ENCODE measurements at places on chromosomes 2 and 18. TPM values are rescaled to one million over a fixed set of nuclear protein-coding genes. Genes with fewer than 3 reads are reported as not detected.

ARMC9 gene
- total RNA-seq = 15.1 TPM

GRCh38 chr2:123770996-123771720 is 253.9 kb upstream of the CNTNAP5 start:
- no peak for DNase-seq

POTEJ gene
- total RNA-seq = not detected

- peak; percentile 88 for DNase-seq
Observed at GRCh38 chr2:237092920-237093781, 7.5 kb downstream of the COPS8 start.

DNA sequence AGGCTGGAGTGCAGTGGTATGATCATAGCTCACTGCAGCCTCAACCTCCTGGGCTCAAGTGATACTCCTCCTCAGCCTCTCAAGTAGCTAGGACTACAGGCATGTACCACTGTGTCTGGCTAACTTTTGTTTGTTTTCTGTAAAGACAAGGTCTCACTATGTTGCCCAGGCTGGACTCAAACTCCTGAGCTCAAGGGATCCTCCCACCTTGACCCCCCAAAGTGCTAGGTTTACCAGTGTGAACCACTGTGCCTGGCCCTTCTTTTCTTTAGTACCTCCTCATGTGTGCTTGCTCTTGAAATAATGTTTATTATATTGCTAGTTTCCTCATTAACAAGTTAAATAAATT is 19.0 kb upstream of the COBLL1 start:
- DNase-seq = no peak

DNA sequence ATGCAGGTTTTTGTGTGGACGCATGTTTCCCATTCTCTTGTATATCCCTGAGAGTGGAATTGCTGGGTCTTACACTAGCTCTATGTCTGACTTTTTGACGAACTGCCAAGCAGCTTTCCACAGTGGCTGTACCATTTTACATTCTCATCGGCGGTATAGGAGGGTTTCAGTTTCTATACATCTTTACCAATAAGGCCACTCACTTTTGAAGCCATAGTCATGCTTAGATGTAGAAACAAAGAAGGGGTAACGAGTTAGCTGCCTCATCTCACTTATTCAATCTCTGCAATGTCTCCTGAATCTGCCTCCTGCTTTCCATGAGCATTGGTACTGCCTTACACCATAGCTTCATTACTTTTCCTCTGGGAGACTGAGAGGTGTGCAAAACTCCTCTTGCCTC is 47.4 kb downstream of the MMADHC start:
- no peak for DNase-seq

DNA sequence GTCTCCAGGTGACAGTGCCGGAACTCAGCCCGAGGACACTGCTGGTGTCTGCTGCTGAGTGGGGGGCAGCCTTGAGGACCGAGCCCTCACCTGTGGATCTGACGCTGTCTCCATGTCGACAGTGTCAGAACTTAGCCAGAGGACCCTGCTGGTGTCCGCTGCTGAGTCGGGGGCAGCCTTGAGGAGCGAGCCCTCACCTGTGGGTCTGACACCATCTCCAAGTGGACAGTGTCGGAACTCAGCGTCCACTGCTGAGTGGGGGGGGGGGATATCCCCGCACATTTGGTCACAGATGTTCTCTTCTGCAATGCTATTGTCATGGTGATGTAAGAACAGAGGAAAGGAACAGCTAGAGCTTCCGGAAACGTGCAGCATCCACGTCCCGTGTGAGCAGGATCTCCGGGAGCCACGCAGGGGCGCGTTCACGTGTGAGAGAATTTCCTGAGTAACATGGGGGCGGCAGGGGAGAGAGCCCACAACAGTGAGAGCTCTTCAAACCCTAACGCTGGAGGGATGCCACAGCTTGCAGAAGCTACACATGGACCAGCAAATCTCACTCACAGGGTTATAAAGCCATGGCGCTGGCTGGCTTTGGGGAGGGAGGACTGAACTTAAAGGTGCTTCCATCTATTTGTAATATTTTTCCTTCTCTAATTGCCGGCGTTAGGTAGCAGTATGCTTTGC is 250.7 kb upstream of the SALL3 start:
- DNase-seq = no peak

DNA sequence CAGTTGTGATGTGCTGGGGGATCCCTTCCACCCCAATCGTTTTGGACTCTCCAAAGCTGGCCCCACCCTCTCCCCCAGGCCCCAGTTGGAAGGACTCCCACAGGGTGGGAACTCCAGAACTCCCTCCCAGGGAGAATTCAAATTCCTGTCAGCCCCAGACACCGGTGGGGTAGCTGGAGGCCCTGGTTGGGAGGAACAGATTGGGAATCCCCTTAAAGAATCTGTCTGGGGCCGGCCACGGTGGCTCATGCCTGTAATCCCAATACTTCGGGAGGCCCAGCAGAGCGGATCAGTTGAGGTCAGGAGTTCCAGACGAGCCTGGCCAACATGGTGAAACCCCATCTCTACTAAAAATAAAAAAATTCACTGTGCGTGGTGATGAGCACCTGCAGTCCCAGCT is 155.5 kb downstream of the ANKRD36C start:
- no peak for DNase-seq

- peak; percentile 35 for DNase-seq
Observed at GRCh38 chr2:167144179-167144898, 256.1 kb downstream of the XIRP2 start.

GRCh38 chr18:50231621-50232020 is 34.7 kb downstream of the CFAP53 start:
- peak; percentile 33 for DNase-seq

VIT gene
- not detected for total RNA-seq

GRCh38 chr2:192044496-192044895 is 150.2 kb downstream of the TMEFF2 start:
- no peak for DNase-seq

IL1B gene
- 0.86 TPM for total RNA-seq

CRYBA2 gene
- not detected for total RNA-seq

- no peak for DNase-seq
Observed at GRCh38 chr2:134361648-134362047, 107.8 kb downstream of the MGAT5 start.

GRCh38 chr2:219434718-219435525 is at the start of gene SPEG:
Gene SPEG (plus strand): TSS chr2:219434843. CDS start chr2:219434978, 135 bp downstream.
- DNase-seq = peak; percentile 44

DNA sequence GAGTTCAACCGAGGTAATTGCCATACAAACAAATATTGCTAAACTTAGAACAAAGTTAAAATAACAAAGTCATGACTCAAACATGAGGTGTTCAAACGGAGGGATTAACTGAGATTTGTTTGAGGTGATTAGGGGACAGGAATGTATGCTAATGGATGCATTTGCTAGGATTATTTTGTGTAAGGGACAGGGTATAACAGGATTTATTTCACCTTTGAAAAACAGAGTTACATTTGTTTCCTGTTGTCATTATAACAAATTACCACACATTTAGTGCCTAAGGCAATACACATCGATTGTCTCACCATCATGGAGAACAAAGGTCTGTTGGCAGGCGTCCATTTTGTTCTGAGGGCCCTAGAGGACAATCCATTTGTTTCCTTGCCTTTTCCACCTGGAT is 304.3 kb upstream of the CNTNAP5 start:
- DNase-seq = no peak

DNA sequence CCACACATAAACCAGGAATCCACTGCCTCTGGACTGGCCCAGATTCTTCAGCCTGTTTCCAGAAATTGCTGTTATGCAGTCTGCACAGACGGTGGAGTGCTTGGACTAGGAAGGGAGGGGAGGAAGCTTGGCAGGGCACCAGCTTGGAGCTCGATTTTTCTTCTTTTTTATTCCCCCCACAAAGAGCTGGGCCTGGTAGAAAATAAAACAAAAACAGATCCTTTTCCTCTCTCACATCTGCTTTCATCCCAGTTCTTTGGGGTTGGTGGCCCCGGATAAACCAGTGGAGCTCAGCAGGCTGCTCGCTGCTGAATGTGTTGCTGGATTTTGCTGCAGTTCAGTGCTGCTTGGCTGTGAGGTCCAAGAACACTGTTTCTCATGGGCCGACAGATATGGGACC is 16.0 kb downstream of the LRRTM1 start:
- peak; percentile 13 for DNase-seq

FAM237A gene
- not detected for total RNA-seq

FKBP1B gene
- total RNA-seq = 7.5 TPM

GRCh38 chr2:2502201-2502549 is 171.1 kb upstream of the MYT1L start:
- DNase-seq = no peak

- no peak for DNase-seq
Observed at GRCh38 chr2:203704430-203704829, 2.0 kb upstream of the CD28 start.

IL36G gene
- not detected for total RNA-seq

TMEM169 gene
- total RNA-seq = not detected

DARS1 gene
- 144 TPM for total RNA-seq

BABAM2 gene
- 35.2 TPM for total RNA-seq

TRIP12 gene
- 121 TPM for total RNA-seq

DNA sequence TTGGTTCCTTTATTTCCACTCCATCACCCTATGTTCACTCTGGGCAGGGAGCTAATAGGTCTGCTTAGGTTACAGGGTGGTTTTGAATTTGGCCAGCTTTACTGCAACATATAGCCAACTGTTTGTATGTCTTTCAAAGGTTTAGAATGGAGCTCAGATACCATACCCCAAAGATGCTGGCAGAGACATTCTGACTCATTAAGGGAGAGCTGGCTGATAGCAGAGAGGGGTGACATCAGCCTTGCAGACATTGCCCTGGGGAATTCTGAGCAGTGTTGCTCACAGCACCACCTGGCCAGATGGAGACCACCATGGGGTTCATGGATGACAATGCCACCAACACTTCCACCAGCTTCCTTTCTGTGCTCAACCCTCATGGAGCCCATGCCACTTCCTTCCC is 2.1 kb downstream of the PROKR1 start:
- peak; percentile 21 for DNase-seq

- DNase-seq = no peak
Observed at GRCh38 chr2:225275443-225275842, 124.1 kb upstream of the NYAP2 start.

DNA sequence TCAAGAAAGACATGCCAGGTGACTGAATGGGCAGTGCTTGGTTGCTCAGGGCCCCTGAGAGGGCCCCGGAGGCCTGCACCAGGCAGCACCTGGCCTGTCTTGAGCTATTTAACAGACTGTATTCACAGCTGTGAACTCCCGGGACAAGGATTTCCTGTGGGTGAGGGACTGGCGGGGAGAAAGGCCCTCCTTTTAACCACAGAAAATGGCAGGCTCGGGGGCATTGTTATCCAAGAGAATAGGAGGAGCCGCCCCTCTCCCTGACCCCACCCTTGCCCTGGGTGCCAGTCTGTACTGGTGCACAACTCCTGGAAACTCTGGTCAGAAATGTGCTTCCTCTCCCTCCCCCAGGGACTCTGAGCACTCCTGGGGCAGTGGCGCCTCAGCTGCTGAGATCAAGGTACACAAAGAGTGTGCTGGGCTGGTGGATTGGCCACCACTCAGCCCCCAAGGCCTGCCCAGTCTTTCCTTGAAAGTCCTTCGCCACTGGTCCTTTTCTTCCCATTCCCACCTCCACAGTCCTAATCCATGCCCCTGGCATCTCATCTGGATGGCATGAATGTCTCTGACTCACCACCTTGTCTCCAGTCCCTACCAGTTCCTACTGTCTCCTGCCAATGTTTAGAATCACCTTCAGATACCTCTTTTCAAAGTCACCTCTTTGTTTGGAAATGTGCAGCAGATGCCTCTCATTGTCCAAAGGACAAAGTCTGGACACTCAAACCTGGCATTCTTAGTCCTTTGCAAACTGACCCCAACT is 19.6 kb upstream of the EPAS1 start:
- DNase-seq = peak; percentile 23

DNA sequence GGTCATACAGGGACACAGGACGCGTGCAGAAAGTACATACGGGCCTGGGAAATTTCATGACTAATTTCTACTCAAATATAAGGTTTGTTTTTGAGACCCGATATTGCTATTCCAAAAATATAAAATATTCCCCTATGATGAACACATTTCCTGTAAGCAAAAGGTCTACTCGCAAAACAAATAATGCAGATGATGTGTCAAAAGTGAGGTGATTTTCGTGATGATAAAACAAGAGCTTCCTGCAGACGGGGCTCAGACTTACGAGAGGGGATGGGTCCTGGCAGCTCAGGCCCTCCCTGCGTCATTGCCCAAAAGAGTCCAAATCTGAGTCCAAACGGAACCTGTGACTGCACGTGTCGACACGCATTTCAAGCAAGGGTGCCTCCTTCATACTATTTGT is 62.7 kb downstream of the MBP start:
- DNase-seq = no peak

ANKRD53 gene
- not detected for total RNA-seq

GRCh38 chr2:100036793-100037192 is 105.6 kb downstream of the AFF3 start:
- no peak for DNase-seq

ESPNL gene
- total RNA-seq = 1.5 TPM

GRCh38 chr2:170878505-170878904 is 50.5 kb upstream of the GORASP2 start:
- no peak for DNase-seq

SCN7A gene
- not detected for total RNA-seq

DNA sequence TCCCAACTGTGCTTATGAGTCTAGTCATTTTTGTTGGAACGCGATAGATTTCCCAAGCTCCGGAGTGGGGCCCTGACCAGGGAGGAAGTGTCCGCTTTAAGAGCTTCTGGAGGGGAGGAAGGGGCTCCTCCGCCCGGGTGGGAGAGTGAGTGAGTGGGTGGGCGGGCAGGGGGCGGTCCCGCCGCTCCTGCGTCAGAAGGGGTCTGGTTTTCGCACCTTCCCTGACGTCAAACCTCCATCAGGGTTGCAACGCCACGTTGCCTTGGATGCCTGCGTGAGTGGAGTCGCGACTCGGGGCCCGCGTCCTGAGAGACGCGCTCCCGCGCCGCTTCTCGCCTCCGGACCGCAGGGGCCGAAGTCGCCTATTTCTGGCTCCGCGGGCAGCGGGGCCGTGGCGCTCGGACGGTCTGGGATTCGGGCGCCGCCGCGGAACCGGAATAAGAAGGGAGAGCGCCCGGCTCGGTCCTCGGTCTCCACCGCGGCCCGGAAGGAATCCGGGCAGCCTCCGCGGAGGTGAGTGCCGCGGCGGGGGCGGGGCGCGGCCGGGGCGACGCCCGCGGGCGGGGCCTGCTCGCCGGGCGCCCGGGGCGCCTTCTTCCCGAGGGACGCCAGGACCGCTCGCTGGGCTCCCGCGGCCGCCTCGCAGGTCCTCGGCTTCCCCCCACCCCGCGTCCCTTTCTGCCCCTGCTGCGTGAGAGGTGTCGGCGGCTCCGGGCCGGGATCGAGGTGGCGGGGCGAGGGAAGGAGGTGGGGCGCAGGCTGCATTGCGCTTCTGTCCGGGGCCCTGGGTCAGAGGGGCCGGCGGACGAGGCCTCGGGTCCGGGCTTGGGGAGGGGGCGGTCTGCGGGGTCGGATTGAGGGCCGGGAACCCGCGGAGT is at the start of gene ZDBF2:
TSS of gene ZDBF2 (plus strand) at position 230 of the 878 bp plus-strand sequence. CDS start 7,187 bp downstream, outside the sequence.
- peak; percentile 81 for DNase-seq

Data from GM23248 (cell line).